Uterine smooth muscle cell (primary cell): ENCODE measurements at places on chromosomes 11 and 22. TPM values are rescaled to one million over a fixed set of nuclear protein-coding genes. Genes with fewer than 3 reads are reported as not detected.

Gene SCARF2
- 18.2 and 36.9 TPM in 2 replicates for total RNA-seq

Gene RRP8
- 12.0 and 13.8 TPM in 2 replicates for total RNA-seq

Gene GPHA2
- total RNA-seq, result not detected in 2 replicates

Gene F2
- 0.12 TPM in 1 of 2 replicates, not detected in the other for total RNA-seq

Gene FGF4
- not detected in 2 replicates for total RNA-seq

Gene HSPB2
- total RNA-seq, result 0.25 TPM in 1 of 2 replicates, not detected in the other

Gene CREBZF
- 53.8 and 55.0 TPM in 2 replicates for total RNA-seq

Gene CD6
- total RNA-seq, result not detected in 2 replicates

Gene LINC01488
- total RNA-seq, result not detected in 2 replicates

Gene CARNS1
- under 0.01 and 0.12 TPM in 2 replicates for total RNA-seq

Gene STX3
- 36.2 and 49.7 TPM in 2 replicates for total RNA-seq

Gene OLFML1
- 4.2 and 10.5 TPM in 2 replicates for total RNA-seq

Gene RPL3
- total RNA-seq, result 2,760 and 3,323 TPM in 2 replicates

Gene ADAMTS8
- under 0.01 TPM in 2 replicates for total RNA-seq

Gene CELSR1
- 1.9 and 5.4 TPM in 2 replicates for total RNA-seq

Gene LYVE1
- total RNA-seq, result 0.12 and 0.22 TPM in 2 replicates

Gene PRG3
- total RNA-seq, result not detected in 2 replicates

Gene MAP6
- 1.1 and 1.3 TPM in 2 replicates for total RNA-seq

Gene LMNTD2
- 0.11 and 0.62 TPM in 2 replicates for total RNA-seq

Gene FOLR1
- total RNA-seq, result 0.12 TPM in 1 of 2 replicates, not detected in the other

Gene ARHGAP20
- total RNA-seq, result 3.6 and 4.5 TPM in 2 replicates

Gene SLC5A1
- total RNA-seq, result not detected in 2 replicates

Gene MYEOV
- total RNA-seq, result 0.62 and 5.2 TPM in 2 replicates

Gene UCP3
- 0.11 and 0.37 TPM in 2 replicates for total RNA-seq

Gene RAG2
- total RNA-seq, result not detected in 2 replicates

Gene CASP1
- total RNA-seq, result 8.5 and 10.2 TPM in 2 replicates
